ENCODE measurements at places on chromosomes 6 and 20. TPM values are rescaled to one million over a fixed set of nuclear protein-coding genes. Genes with fewer than 3 reads are reported as not detected.
A peak's percentile ranks its signal among the peaks of the same experiment; 100 is the strongest.

CASS4 gene
- 8.6 TPM for total RNA-seq

METTL24 gene
- total RNA-seq: not detected

POU5F1 gene
- total RNA-seq: 0.20 TPM

GRCh38 chr6:27130668-27131428 is 116.7 kb upstream of the PRSS16 start:
- no peak for DNase-seq
- H3K27ac ChIP-seq: no peak overlapping the region
- H3K4me3 ChIP-seq: no peak overlapping the region
- H3K27me3 ChIP-seq: no peaks in the 10 kb centered on the region
- peaks cover 13% of the 10 kb centered on the region for H3K36me3 ChIP-seq
- peaks cover 70% of the 10 kb centered on the region for H3K4me1 ChIP-seq

GRCh38 chr20:38339997-38340396 is 6.3 kb upstream of the LBP start:
- no peak overlapping the region for H3K27ac ChIP-seq
- no peak for DNase-seq
- H3K4me3 ChIP-seq: no peak overlapping the region
- no peaks in the 10 kb centered on the region for H3K4me1 ChIP-seq
- no peaks in the 10 kb centered on the region for H3K36me3 ChIP-seq
- H3K27me3 ChIP-seq: peaks cover 11% of the 10 kb centered on the region

DNA sequence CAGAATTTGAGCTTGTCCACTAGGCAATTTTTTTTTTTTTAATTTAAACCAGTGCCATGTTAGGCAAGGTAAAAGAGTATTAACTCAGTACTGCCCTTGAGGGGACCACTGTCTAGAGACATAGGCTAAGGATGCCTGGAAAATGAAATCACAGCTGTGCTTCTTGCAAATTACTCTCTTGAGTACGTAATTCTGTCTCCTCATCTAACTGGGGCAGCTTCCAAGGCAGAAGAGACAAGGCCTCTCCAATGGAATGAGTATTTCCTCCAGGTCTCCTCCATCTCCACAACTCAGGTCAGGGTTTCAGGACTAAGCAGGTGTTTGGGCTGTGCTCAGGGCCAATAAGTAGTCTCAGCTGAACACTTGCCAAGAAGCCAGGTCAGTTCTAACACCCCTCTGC is 33.8 kb upstream of the MRPS10 start:
- no peaks in the 10 kb centered on the region for H3K27me3 ChIP-seq
- peaks cover 34% of the 10 kb centered on the region for H3K36me3 ChIP-seq
- H3K4me3 ChIP-seq: no peak overlapping the region
- H3K4me1 ChIP-seq: no peaks in the 10 kb centered on the region
- no peak for DNase-seq
- no peak overlapping the region for H3K27ac ChIP-seq

DNA sequence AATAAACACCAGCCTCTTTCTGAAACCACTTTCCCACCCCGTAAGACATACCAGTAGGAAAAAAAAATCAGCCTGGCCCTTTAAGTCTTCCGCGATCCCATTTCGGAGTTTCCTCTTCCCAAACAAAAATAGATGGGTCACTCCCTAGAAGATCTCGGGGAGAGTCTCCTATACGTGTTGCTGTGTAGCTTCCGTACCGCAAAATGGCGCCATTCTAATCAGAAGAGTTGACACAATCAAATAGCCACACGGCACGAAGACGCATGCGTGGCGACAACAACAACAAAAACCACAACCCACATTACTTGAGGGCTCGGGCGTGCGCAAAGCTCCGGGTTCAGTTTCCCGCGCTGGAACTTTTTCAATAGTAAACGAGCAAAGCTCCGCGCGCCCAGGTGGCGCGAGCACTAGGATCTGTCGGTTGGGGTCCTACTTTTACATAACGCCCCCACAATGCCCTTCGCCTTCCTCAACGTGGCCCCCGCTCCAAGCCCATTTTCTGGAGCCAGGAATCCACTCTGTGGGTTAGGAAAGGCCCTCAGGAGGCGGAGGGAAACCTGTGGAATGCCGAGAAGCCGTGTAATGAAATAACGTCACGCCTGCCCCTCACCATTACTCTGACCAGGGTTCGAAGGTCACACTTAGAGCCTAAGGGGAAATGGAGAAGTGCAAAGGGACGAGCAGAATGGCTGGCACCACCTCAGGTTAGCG is at the start of gene GPANK1:
Gene GPANK1, minus strand, starts transcription at position 208 of the 711 bp plus-strand sequence. CDS start 519 bp downstream, outside the sequence.
- H3K27ac ChIP-seq: peak within 1 kb of the TSS; percentile 94
- H3K36me3 ChIP-seq: peaks cover 70% of the 10 kb centered on the region
- H3K27me3 ChIP-seq: no peaks in the 10 kb centered on the region
- peak within 1 kb of the TSS; percentile 87 for H3K4me3 ChIP-seq
- H3K4me1 ChIP-seq: peaks cover 67% of the 10 kb centered on the region

GRCh38 chr6:87817183-87817582 is 115.2 kb upstream of the AKIRIN2 start:
- H3K4me3 ChIP-seq: no peak overlapping the region
- H3K27me3 ChIP-seq: peaks cover 10% of the 10 kb centered on the region
- no peaks in the 10 kb centered on the region for H3K4me1 ChIP-seq
- DNase-seq: no peak
- no peaks in the 10 kb centered on the region for H3K36me3 ChIP-seq

GRCh38 chr6:63997221-63997620 is 361.6 kb downstream of the PHF3 start:
- H3K27me3 ChIP-seq: no peaks in the 10 kb centered on the region
- no peaks in the 10 kb centered on the region for H3K36me3 ChIP-seq
- H3K4me3 ChIP-seq: no peak overlapping the region

DNA sequence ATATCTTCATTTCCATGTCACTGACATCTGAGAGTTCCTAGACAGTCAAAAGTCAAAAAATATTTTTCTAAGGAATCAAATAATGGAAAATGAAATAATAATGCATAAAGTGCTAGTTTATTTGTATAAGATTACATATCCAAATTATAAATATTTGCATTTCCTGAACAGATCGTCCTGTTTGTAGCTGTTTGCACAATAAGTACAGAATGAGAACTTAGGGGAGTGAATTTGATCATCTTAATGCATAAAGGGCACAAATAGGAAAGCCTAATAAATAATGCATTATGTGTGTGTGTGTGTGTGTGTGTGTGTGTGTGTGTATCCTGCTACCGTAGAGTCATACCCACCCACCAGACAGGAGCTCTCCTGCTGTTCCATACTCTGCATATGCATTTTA is 521.0 kb upstream of the EPHA7 start:
- H3K4me3 ChIP-seq: no peak overlapping the region
- H3K27me3 ChIP-seq: no peaks in the 10 kb centered on the region
- no peaks in the 10 kb centered on the region for H3K4me1 ChIP-seq
- DNase-seq: no peak
- no peaks in the 10 kb centered on the region for H3K36me3 ChIP-seq
- no peak overlapping the region for H3K27ac ChIP-seq

- DNase-seq: no peak
- no peaks in the 10 kb centered on the region for H3K27me3 ChIP-seq
- H3K27ac ChIP-seq: no peak overlapping the region
These were observed 45.2 kb upstream of the CST5 start for GRCh38 chr20:23924751-23925150.

DNA sequence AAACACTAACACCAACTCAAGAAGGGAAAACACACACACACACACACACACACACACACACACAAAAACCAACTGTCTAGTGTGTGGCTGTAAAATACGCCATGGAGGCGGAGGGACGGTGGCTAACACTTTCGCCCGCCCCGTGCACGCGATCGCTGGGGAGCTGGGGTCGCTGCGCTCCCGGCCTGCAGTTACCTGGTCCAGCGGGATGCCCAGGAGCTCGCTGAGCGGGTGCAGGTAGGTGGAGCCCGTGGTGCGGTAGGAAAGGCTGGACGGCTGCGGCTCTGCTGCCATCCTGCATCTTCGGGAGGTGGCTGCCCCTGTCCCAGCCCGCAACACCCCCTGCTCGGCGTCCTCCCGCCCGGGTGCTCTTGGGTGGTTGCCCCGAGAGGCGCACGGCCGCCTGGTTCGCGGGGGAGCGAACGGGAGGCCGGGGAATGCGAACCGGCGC is 303 bp downstream of the MBOAT1 start:
- H3K4me3 ChIP-seq: peak overlapping the region; percentile 97
- H3K4me1 ChIP-seq: peaks cover 46% of the 10 kb centered on the region
- H3K36me3 ChIP-seq: peaks cover 3% of the 10 kb centered on the region
- peak overlapping the region; percentile 94 for H3K27ac ChIP-seq
- peak; percentile 34 for DNase-seq

DNA sequence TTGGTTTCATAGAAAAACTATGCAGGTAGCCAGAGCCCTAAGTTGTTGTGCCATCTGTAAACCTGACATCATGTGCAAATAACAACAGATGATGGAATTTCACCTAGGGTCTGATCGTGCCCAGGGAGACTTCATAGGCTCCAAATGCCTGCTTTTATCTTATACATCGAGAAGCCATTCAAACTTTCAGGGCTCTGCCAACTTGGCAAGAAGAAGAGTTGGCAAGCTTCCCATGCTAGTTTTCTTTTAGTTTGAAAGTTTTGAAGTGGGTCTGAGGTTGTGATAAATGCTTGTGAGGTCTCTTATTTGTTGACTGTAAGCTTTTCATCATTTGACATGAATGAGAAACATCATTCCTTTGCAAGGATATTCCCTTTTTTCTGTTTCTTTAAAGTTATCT is 175.4 kb upstream of the FLRT3 start:
- H3K4me1 ChIP-seq: no peaks in the 10 kb centered on the region
- H3K4me3 ChIP-seq: no peak overlapping the region
- H3K27ac ChIP-seq: no peak overlapping the region
- DNase-seq: no peak

DNA sequence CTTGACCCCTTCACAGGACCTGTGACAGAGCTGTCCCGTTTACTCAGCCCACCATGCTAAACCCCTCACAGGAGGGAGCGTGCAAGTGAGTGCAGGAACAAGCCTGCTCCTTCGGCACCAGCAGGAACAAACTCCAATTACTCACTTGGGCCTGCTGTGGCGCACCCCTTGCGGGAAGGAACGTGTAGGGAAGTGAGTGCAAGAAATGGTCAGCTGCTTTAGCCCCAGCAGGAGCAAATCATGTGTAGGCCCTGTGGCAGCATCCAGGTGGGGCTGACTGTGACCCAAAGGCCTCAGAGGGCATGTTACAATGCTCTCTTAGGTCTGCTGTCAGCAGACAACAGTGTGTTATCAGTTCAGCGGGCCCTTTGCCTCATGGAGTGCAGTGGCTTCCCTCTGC is 574.4 kb downstream of the PRKN start:
- DNase-seq: no peak
- H3K27ac ChIP-seq: no peak overlapping the region
- H3K27me3 ChIP-seq: no peaks in the 10 kb centered on the region
- H3K4me1 ChIP-seq: no peaks in the 10 kb centered on the region
- no peak overlapping the region for H3K4me3 ChIP-seq
- no peaks in the 10 kb centered on the region for H3K36me3 ChIP-seq

DNA sequence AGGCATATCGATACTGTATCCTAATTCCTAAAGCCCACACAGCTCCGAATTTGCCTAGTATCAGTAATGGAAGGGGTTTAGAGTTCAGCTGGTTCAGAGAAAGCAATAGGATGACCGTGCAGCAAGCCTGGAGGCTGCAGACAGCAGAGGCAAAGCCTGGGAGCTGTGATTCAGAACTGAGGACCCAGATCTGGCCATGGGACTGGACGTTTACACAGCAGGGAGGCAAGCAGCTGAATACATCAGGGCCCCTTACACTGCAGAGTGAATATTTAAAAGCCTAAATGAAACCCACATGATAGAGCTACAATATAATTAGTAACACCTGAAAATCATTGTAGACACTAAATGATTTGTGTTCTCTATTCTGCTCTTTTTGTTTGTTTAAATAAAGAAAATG is 38.0 kb downstream of the ELOVL2 start:
- H3K27ac ChIP-seq: no peak overlapping the region
- DNase-seq: no peak
- no peaks in the 10 kb centered on the region for H3K4me1 ChIP-seq
- H3K4me3 ChIP-seq: no peak overlapping the region

GRCh38 chr6:142819603-142820337 is 125.2 kb downstream of the HIVEP2 start:
- peak overlapping the region; percentile 77 for H3K4me3 ChIP-seq
- no peaks in the 10 kb centered on the region for H3K27me3 ChIP-seq
- peaks cover 34% of the 10 kb centered on the region for H3K36me3 ChIP-seq
- H3K4me1 ChIP-seq: peaks cover 65% of the 10 kb centered on the region

Measured in activated CD4-positive, alpha-beta T cell treated with anti-CD3 and anti-CD28 coated beads, Interleukin-2, amount 10 ng/mL, durations not matched to agents 7 days and 5 days (primary cell).